ENCODE measurements at places on chromosomes 4 and X. TPM values are rescaled to one million over a fixed set of nuclear protein-coding genes. Genes with fewer than 3 reads are reported as not detected.
A peak's percentile ranks its signal among the peaks of the same experiment; 100 is the strongest.

- no peaks in the 10 kb centered on the region for H3K4me1 ChIP-seq
- no peak for DNase-seq
- no peak overlapping the region for H3K27ac ChIP-seq
- H3K27me3 ChIP-seq: no peaks in the 10 kb centered on the region
- H3K4me3 ChIP-seq: no peak overlapping the region
Observed at GRCh38 chrX:31547416-31547815, 475.6 kb upstream of the FTHL17 start.

DNA sequence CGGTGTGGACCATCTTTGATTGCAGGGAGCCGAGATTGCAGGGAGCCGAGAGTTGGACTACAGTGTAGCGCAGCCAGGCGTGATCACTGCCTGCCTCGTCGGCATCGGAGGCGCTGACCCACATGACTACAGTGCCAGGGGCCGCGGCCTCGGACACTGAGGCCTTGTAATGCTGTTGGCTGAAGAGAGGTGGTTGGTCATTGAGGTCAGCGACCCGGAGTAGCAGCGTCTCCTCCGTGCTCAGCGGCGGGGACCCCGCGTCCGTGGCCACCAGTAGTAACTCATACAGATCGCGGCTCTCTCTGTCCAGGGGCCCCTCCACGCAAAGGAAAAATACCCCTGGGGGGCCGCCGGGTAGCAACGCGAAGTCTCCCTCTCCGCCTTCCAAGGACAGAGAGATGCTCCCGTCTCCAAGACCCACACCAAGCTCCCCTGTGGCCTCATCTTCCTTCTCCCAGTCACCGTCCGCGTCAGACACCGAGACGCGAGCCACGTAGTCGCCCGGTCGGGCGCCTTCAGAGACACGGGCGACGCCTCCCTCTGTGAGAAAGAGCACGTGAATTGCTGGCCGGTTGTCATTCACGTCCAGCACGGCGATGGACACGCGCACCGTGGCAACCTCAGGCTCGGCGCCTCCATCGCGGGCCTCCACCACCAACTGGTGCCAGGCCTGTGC is 1.9 kb downstream of the DCHS2 start:
- H3K4me3 ChIP-seq: no peak overlapping the region
- peaks cover 43% of the 10 kb centered on the region for H3K27me3 ChIP-seq
- peaks cover 23% of the 10 kb centered on the region for H3K4me1 ChIP-seq
- no peak overlapping the region for H3K27ac ChIP-seq
- H3K36me3 ChIP-seq: no peaks in the 10 kb centered on the region
- DNase-seq: peak; percentile 71

DNA sequence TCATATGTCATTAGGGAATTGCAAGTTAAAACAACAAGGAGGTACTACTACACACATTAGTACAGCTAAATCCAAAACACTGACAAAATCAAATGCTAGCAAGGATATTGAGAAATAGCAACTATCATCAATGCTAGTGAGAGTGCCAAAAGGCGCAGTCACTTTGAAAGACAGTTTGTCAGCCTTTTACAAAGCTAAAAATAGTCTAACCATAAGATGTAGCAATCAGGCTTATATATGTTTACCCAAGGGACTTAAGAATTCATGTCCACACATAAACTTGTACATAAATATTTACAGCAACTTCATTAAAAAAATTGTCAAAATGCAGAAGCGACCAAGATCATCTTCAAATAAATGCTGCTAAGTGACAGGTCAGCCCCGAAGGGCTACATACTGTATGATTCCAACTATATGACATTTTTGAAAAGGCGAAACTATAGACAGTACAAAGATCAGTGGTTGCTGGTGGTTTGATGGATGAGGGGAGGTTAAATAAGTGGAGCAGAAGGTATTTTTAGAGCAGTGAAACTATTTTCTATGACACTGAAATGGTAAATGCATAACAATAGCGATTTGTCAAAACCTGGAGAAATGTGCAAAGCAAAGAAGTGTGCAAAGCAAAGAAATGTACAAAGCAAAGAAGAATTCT is 704.8 kb downstream of the ARAP2 start:
- no peaks in the 10 kb centered on the region for H3K27me3 ChIP-seq
- no peaks in the 10 kb centered on the region for H3K4me1 ChIP-seq
- no peaks in the 10 kb centered on the region for H3K36me3 ChIP-seq
- no peak for DNase-seq

DNA sequence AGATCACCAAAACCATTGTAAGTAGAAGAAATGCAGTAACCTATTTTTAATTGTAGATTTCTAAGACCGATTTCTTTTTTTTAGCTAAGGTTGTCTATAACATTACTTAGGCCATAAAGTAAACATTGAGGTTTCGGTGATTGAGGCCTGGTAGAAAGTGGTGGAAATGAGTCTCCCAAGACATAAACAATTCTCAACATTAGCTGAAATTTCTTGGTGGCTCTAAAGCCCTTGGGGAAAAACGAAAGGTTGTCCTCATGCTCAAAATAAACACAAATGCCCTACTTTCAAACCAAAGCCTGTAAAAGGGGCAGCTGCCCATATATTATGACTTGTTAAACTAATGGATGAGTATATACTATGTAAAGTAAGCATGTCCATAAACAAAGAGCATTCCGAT is 98.8 kb downstream of the SCFD2 start:
- H3K27me3 ChIP-seq: no peaks in the 10 kb centered on the region
- H3K36me3 ChIP-seq: no peaks in the 10 kb centered on the region
- DNase-seq: no peak
- no peak overlapping the region for H3K27ac ChIP-seq
- H3K4me3 ChIP-seq: no peak overlapping the region
- H3K4me1 ChIP-seq: no peaks in the 10 kb centered on the region

DNA sequence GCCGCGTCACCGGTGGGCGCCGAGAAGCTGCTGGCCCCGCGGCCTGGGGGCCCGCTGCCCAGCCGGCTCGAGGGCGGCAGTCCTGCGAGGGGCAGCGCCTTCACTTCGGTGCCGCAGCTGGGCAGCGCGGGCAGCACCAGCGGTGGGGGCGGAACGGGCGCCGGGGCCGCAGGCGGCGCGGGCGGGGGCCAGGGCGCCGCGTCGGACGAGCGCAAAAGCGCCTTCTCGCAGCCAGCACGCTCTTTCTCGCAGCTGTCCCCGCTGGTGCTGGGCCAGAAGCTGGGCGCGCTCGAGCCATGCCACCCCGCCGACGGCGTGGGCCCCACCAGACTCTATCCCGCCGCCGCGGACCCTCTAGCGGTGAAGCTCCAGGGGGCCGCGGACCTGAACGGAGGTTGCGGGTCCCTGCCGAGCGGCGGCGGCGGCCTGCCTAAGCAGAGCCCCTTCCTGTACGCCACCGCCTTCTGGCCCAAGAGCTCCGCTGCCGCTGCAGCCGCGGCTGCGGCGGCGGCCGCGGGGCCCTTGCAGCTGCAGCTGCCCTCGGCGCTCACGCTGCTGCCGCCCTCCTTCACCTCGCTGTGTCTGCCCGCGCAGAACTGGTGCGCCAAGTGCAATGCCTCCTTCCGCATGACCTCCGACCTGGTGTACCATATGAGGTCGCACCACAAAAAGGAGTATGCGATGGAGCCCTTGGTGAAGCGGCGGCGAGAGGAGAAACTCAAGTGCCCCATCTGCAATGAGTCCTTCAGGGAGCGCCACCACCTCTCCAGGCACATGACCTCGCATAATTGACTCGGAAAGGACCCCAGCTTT is 5.6 kb downstream of the PRDM8 start:
- peaks cover 55% of the 10 kb centered on the region for H3K27me3 ChIP-seq
- peak; percentile 90 for DNase-seq
- no peaks in the 10 kb centered on the region for H3K36me3 ChIP-seq
- peak overlapping the region; percentile 84 for H3K27ac ChIP-seq

BEX5 gene
- polyA plus RNA-seq: 2.1 TPM

PDE5A gene
- polyA plus RNA-seq: 0.99 TPM

DNA sequence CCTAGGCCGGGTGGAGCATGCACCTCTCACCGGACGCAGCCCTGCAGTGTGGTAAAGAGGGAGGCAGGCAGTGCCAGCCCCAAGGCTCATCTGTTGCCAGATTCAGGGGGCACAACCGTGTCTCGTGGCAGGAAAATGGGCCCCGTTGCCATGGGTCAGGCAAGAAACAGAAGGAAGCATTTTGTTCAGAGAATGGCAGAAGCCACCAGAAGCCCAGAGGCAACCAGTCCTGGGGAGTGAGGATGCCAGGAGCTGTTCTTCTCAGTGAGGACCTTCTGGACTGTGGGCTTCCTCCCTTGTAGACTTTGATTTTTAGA is 12.5 kb upstream of the UVSSA start:
- H3K4me1 ChIP-seq: no peaks in the 10 kb centered on the region
- no peaks in the 10 kb centered on the region for H3K36me3 ChIP-seq
- no peak overlapping the region for H3K4me3 ChIP-seq
- DNase-seq: peak; percentile 54

DNA sequence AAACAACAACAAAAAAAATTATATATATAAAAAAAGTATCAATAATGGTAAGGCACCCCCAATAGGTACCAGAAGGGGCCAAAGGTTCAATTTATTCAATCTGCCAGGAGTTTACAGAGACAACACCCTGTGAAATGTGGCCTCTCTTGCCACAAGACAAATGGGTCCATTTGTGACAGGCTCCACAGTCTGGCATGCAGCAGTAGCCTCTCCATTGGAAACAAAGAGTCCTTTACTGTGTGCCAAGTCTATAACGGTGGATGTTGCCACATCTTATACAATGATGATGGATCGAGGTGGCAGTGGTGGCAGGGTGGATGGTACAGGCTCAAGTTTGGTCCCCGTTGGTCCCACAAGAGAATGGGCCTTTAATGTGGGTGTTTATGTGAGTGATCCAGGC is 70.1 kb upstream of the SH3RF1 start:
- H3K4me1 ChIP-seq: no peaks in the 10 kb centered on the region
- H3K27ac ChIP-seq: no peak overlapping the region
- no peaks in the 10 kb centered on the region for H3K36me3 ChIP-seq
- no peak overlapping the region for H3K4me3 ChIP-seq
- no peaks in the 10 kb centered on the region for H3K27me3 ChIP-seq
- no peak for DNase-seq

GRCh38 chrX:48003367-48003757 is 427 bp downstream of the ZNF182 start:
- H3K4me3 ChIP-seq: peak overlapping the region; percentile 47
- H3K27me3 ChIP-seq: no peaks in the 10 kb centered on the region
- H3K27ac ChIP-seq: peak overlapping the region; percentile 78
- DNase-seq: peak; percentile 84

GRCh38 chr4:13762130-13762529 is 134.6 kb upstream of the BOD1L1 start:
- no peaks in the 10 kb centered on the region for H3K36me3 ChIP-seq
- DNase-seq: no peak
- H3K4me3 ChIP-seq: no peak overlapping the region
- no peaks in the 10 kb centered on the region for H3K27me3 ChIP-seq
- H3K27ac ChIP-seq: no peak overlapping the region

GRCh38 chr4:72377491-72378194 is 191.4 kb downstream of the ADAMTS3 start:
- H3K4me1 ChIP-seq: no peaks in the 10 kb centered on the region
- H3K27me3 ChIP-seq: no peaks in the 10 kb centered on the region
- DNase-seq: no peak
- H3K4me3 ChIP-seq: no peak overlapping the region
- no peaks in the 10 kb centered on the region for H3K36me3 ChIP-seq
- no peak overlapping the region for H3K27ac ChIP-seq

DNA sequence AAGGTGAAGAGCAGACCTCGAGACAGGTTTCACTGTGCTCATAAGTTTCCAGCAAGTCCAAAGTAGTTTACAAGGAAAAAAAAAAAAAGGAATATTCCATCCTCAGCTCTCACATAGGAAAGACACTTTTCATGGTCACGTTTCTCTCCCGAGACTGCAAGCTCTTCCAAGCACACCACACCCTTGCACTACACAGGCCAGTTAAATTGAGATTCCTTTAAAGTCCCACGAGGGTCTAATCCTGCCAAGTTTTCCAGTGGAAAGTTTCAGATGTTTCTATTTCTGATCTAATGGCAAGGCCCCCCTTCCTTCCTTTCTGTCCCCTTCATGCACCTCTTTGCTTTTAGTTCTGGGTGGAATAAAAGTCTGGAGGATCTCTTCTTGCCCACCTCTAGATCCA is 67.9 kb upstream of the PCDH19 start:
- DNase-seq: no peak
- no peak overlapping the region for H3K4me3 ChIP-seq
- H3K4me1 ChIP-seq: no peaks in the 10 kb centered on the region
- H3K27me3 ChIP-seq: no peaks in the 10 kb centered on the region
- H3K27ac ChIP-seq: no peak overlapping the region

DNA sequence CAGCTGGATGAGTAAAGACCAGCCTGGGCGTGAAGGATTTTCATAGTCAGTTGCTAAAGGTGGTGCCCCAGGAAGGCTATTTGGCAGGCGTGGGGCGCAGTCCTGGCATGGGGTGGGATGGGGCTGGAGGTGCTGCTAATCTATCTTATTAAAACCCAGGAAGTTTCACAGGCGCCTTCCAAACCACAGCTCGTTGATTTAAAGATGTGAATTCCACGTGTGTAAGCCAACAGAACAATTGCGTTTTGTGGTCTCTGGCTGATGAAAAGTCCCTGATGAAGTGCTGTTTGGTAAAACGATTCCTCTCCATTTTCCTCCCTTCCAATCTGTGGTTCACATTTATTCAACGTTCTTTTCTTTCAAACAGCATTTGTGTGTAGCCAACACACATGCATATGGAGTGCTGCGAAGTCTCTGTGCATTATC is 105.0 kb downstream of the TBL1X start:
- no peak overlapping the region for H3K27ac ChIP-seq
- H3K4me1 ChIP-seq: peaks cover 18% of the 10 kb centered on the region
- no peak overlapping the region for H3K4me3 ChIP-seq
- DNase-seq: no peak
- no peaks in the 10 kb centered on the region for H3K27me3 ChIP-seq
- H3K36me3 ChIP-seq: no peaks in the 10 kb centered on the region

- no peak overlapping the region for H3K27ac ChIP-seq
- no peaks in the 10 kb centered on the region for H3K4me1 ChIP-seq
Observed at GRCh38 chr4:175671491-175671934, 140.6 kb downstream of the GPM6A start.

CT47B1 gene
- polyA plus RNA-seq: not detected

- H3K27me3 ChIP-seq: no peaks in the 10 kb centered on the region
- no peak overlapping the region for H3K27ac ChIP-seq
- no peaks in the 10 kb centered on the region for H3K4me1 ChIP-seq
- H3K4me3 ChIP-seq: no peak overlapping the region
- H3K36me3 ChIP-seq: peaks cover 48% of the 10 kb centered on the region
Observed at GRCh38 chrX:139758250-139758649, 50.3 kb upstream of the MCF2 start.

PGAM4 gene
- not detected for polyA plus RNA-seq
